ENCODE measurements at places on chromosomes 16 and 17. TPM values are rescaled to one million over a fixed set of nuclear protein-coding genes. Genes with fewer than 3 reads are reported as not detected.
A peak's percentile ranks its signal among the peaks of the same experiment; 100 is the strongest.

- H3K27ac ChIP-seq, result no peak overlapping the region
- no peaks in the 10 kb centered on the region for H3K36me3 ChIP-seq
- no peaks in the 10 kb centered on the region for H3K4me1 ChIP-seq
- H3K27me3 ChIP-seq, result no peaks in the 10 kb centered on the region
- no peak overlapping the region for H3K4me3 ChIP-seq
These were observed 89.8 kb downstream of the SHISA6 start for GRCh38 chr17:11330826-11331225.

DNA sequence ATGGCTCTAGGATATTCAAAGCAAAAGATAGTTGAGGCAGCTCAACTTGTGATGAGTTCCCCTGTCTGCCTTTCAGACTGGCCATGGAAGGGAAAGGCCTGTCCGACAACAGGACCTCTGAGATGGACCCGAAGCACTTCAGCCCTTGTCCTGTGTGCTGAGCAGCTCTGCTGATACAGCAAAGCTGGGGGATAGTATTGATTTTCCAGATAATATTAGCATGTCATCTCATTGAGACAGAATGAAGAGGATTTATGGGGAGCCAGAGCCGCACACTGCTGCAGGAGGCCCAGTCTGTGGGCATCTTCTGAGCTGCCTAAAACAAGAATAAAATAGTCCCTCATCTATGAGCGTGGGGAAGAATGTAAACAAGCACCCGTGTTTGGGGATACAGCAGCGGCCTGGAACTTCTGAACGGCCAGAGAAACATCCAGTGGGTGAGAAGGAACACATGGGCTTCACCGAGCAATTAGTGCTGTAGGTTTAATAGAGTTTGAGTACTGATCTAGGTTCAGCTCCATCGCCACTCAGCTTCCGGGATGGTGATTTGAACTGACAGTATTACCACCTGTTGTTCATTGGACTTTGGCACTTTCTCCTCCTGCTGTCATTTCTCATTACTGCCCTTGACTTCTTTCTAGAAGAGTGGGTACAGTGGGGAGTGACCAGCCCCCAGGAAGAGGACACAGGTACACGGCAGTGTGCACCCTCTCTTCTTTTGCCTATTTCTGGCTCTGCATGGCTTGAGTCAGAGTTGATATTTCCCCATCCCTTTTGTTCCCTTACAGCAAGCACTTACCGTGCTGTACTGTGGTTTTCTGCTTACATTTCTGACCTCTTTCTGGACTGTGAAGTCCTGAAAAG, 96.5 kb upstream of the TBX2 start:
- H3K27me3 ChIP-seq, result no peaks in the 10 kb centered on the region
- no peak for DNase-seq
- no peak overlapping the region for H3K27ac ChIP-seq
- H3K4me1 ChIP-seq, result no peaks in the 10 kb centered on the region

DNA sequence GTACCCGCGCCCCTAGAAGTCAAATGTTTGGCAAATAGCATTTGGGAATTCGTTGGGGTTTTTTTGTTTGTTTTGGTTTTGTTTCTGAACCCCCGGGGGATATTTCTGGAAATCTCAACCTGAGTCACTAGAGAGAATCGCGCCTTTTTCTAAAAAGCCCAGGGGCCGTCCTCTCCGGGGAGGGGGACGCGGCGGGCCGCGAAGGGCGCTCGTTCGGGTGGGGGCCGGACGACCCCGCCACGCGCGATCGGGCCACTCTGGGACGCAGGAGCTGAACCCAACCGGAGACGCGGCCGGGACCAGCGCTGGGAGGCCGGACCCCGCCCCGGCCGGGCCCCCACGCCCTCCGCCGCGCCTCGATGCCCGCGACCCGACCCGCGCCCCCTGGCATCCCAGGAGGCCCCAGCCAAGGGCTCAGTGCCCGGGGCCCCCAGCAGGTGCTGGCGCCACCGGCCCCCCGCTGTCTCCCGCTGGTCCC, 302 bp downstream of the LITAF start:
- H3K27me3 ChIP-seq, result no peaks in the 10 kb centered on the region
- H3K4me3 ChIP-seq, result peak overlapping the region; percentile 96
- peaks cover 39% of the 10 kb centered on the region for H3K4me1 ChIP-seq
- no peaks in the 10 kb centered on the region for H3K36me3 ChIP-seq
- peak overlapping the region; percentile 89 for H3K27ac ChIP-seq
- peak; percentile 73 for DNase-seq

GRCh38 chr16:58753711-58754134, 19.6 kb upstream of the GOT2 start:
- no peak overlapping the region for H3K4me3 ChIP-seq
- H3K27me3 ChIP-seq, result no peaks in the 10 kb centered on the region
- no peaks in the 10 kb centered on the region for H3K36me3 ChIP-seq
- H3K4me1 ChIP-seq, result peaks cover 10% of the 10 kb centered on the region

- peak overlapping the region; percentile 51 for H3K4me3 ChIP-seq
- H3K27ac ChIP-seq, result peak overlapping the region; percentile 1
- H3K27me3 ChIP-seq, result peaks cover 9% of the 10 kb centered on the region
- no peak for DNase-seq
- peaks cover 22% of the 10 kb centered on the region for H3K4me1 ChIP-seq
- no peaks in the 10 kb centered on the region for H3K36me3 ChIP-seq
These were observed 12.3 kb downstream of the CES4A start for GRCh38 chr16:67000384-67001351.

Gene CD300A
- total RNA-seq, result 17.6 TPM

Gene NARF
- 295 TPM for total RNA-seq

Gene MAP3K3
- 38.2 TPM for total RNA-seq

Gene GPR142
- total RNA-seq, result not detected
